Effector CD4-positive, alpha-beta T cell (primary cell): ENCODE measurements at places on chromosomes 2 and 18.

DNA sequence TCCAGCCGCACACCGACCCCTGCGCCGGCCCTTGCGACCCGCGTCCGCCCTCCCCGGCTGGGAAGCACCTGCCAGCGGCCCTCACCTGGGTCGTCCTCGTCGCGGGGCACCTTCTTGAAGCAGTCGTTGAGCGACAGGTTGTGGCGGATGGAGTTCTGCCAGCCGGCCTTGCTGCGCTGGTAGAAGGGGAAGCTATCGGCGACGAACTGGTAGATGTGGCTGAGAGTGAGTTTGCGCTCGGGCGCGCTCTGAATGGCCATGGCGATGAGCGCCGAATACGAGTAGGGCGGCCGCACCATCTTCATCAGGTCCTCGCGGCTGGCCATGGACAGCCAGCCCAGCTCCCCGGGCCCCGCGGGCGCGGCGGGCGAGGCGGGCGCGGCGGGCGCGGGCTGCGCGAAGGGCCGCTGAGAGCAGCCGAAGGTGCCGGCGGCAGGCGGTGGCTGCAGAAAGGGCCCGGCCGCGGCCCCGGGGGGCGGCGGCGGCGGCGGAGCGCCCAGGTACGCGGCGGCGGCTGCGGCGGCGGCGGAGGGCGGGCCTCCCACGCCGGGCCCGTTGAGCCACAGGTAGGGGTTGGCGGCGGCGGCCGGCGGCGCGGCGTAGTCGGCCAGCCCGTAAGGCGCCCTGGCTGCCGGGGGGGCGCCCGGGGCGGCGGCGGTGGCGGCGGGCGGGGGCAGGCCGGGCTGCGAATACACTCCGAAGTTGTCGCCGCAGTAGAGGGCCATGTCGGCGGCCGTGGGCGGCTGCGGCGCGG, 505 bp downstream of the FOXI3 start:
- no peak for DNase-seq

- DNase-seq = no peak
These were observed 11.3 kb upstream of the RTTN start for GRCh38 chr18:70216788-70217187.

GRCh38 chr2:68463287-68463877, 3.7 kb downstream of the FBXO48 start:
- DNase-seq = no peak

- DNase-seq = no peak
These were observed 90.5 kb upstream of the GRB14 start for GRCh38 chr2:164711766-164712138.

- DNase-seq = no peak
These were observed 85.2 kb upstream of the RPE start for GRCh38 chr2:209917154-209917771.

GRCh38 chr18:57749604-57749970, 53.5 kb downstream of the ATP8B1 start:
- no peak for DNase-seq

- no peak for DNase-seq
These were observed 135.1 kb upstream of the LTBP1 start for GRCh38 chr2:32811696-32812095.

DNA sequence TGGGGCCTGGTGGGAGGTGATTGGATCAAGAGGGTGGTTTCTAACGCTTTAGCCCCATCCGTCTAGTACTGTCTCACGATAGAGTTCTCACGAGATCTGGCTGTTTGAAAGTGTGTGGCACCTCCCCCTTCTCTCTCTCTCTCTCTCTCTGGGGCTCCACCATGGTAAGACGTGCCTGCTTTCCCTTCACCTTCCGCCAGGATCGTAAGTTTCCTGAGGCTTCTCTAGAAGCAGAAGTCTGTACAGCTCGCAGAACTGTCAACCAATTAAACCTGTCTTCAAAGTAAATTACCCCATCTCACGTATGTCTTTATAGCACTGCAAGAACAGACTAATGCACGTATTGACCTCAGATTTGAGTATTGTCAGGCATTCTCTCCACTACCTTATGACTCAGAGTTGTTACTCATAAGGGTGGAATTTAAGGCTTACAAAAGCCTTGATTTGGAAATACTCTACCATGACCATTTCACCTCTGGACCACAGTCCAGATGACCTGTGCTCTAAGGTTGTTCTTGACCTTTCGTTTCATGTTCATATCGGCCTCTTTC, 99.5 kb upstream of the AGAP1 start:
- DNase-seq = no peak

DNA sequence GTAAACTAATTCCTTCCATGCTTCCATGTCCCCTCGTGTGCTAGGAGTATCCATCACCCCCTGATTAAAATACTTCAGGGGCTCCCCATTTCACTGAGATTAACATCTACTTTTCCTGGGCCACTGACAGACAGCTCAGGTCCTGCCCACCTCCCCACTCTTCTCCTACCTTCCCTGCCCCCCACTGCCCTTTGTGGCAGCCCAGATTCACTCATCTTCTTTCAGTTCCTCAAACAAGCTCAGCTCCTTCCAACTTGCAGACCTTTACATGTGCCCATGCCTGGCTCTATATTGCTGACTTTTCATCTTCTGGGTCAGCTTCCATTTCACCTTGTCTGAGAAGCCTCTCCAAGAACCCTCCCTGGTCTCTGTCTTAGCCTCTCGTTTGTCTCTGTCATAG, 12.0 kb downstream of the RUFY4 start:
- no peak for DNase-seq

GRCh38 chr2:66794070-66794469, 359.1 kb downstream of the MEIS1 start:
- DNase-seq = no peak

DNA sequence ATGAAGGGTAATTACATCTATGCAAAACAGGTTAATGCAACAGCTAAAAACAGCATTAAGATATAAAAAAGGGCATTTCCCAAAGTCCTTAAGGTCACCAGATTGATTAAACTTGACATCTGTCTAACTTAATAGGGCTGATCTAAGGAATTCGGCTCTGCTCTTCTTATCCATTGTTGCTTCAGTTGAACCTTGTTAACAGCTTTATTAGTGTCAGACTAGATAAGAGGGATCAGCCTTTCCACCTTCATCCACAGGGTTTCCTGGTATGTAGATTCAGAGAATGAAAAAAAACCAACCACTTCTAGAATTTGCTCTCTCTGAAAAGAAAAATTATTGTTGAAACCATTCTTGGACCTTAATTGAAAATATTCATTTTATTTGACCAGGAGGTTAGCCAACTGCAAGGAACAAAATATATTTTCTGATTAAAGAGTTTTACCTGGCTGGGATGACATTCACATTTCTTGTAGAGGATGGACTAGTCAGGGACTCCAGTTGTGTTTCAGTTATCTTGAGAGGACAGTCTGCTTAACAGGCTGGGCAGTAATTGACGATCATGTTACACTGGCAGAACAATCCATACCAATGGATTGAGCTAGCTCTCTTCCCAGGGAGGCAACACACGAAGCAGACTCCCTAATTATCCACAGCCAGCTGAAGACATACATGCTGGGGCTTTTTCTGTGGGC, 357.4 kb upstream of the ACVR2A start:
- no peak for DNase-seq

DNA sequence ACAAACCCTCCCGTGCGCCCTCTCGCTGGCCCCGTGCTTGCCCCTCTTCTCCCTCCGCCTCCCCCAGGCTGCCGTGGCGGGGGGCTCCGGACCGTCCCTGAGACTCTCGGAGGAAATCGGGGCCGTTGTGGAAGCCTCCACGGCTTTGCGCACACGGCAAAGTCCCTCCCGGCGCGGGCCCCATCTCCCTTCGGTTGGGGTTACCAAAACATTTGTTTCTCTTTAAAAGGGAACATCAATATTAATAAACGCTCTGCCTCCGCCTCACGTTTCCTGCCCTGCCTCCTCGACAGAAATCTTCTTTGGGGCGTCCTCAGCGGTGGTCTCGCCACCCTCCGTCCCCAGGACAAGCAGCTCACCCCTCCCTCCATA, 3.8 kb downstream of the PAX3 start:
- no peak for DNase-seq

DNA sequence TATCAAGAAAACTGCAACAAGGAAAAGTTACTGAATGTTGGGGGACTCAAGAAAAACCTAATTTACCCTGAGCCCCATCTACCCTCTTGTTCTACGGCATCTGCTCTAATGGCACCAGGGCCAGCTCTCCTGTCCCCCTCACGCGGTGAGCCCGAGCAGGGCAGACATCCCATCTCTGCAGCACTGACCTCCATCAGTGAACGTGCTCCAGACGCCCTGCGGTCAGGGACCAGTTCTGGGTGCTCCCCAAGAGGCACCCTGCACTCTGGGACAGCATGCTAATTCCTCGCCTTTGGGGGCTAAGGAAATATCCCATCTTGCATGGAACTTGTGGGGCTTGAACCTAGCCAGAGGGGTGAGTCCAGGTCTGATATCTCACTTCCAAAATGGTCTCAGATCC, 43.0 kb downstream of the CENPO start:
- DNase-seq = no peak

- no peak for DNase-seq
These were observed 205.5 kb downstream of the RNF152 start for GRCh38 chr18:61687317-61687716.
